Activated CD4-positive, alpha-beta T cell treated with anti-CD3 and anti-CD28 coated beads, Interleukin-2, amount 50 U/mL, for 48 hours (primary cell): ENCODE measurements at places on chromosomes 2 and 18.

DNA sequence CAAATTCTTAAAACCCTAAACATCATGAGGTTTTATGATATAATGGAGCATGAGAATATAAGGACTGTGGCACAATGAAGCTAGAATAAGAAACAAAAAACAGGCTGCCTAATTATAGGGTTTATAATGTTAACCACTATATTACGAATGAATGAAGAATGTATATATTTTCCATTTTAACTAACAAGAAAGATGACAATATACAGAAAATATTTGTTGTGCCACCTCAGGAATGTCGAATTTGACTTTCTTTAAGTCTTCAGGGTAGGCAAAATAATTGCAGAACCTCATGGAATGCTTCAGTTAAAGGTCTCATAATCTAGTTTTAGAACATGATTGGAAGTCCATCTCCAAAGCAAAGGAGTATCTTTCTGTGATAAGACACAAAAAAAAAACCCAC, 282.9 kb upstream of the SLC8A1 start:
- DNase-seq = no peak

DNA sequence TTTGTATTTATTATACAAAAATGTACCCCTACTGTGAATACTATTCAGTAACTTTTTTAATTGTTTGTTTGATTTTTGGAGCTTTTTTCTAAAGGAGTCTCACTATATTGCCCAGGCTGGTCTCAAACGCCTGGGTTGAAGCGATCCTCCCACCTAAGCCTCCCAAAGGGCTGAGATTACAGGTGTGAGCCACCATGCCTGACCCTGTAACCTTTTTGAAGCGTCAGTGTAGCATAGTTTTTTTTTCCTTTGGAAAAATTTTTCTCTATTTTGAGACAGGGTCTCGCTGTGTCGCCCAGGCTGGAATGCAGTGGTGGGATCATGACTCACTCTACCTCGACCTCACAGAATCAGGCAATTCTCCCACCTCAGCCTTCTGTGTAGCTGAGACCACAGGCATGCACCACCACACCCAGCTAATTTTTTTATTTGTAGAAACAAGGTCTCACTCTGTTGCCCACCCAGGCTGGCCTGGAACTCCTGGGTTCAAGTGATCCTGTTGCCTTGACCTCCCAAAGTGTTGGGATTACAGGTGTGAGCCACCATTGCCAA, 2.0 kb downstream of the GMCL1 start:
- no peak for DNase-seq

- no peak for DNase-seq
These were observed 6.8 kb downstream of the BIRC6 start for GRCh38 chr2:32363597-32363996.

- DNase-seq = no peak
These were observed 78.0 kb downstream of the MYO3B start for GRCh38 chr2:170255971-170256370.

DNA sequence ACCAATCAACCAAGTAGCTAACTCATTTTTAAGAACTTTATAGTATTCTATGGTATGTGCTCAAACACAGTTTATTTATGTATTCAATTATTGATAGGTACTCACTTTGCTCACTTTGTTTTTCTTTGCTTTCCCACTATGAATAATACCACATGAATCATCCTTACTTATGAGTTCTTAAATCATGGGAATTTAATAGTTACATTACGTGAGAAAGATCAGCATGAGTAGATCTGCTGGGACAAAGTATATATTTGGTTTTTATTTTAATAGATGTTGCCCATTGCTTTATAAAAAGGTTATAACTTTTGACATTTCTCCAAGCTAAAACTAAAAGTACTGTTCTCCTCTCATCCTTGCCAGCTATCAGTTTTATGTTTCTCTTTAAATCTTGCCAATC, 390.7 kb downstream of the LRATD1 start:
- no peak for DNase-seq
